ENCODE measurements at places on chromosomes 12 and 14.

- DNase-seq, result no peak
Observed at GRCh38 chr12:131971226-131971625, 21.5 kb downstream of the EP400 start.

GRCh38 chr14:68521961-68522509, 270.8 kb downstream of the ZFP36L1 start:
- no peak for DNase-seq

- peak; percentile 37 for DNase-seq
Observed at GRCh38 chr14:80213602-80214001, 2.3 kb upstream of the DIO2 start.

GRCh38 chr14:20035938-20036337, at the start of gene OR4K13:
Gene OR4K13, minus strand, starts transcription at chr14:20036038. Its CDS starts 1,280 bp downstream, at chr14:20034758.
- DNase-seq, result no peak

DNA sequence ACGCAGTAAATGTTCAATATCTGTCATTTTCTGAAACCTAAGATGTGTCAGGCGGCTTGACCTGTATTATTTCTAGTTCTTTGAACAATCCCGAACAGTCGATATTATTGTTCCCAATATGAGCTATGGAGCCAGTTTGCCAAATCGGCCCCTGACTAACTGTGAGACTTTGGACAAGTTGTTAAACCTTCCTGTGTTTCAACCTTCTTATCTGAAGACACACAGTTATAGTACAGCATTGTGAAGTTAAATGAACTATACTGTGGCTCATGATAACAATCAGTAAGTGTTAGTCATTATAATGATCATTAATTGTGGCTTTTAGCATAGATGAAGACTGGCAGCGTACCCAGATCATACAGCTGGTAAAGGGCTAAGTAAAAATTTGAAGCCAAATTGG, 23.4 kb downstream of the DDX47 start:
- no peak for DNase-seq

GRCh38 chr12:125470838-125471783, 405.9 kb downstream of the AACS start:
- DNase-seq, result no peak

DNA sequence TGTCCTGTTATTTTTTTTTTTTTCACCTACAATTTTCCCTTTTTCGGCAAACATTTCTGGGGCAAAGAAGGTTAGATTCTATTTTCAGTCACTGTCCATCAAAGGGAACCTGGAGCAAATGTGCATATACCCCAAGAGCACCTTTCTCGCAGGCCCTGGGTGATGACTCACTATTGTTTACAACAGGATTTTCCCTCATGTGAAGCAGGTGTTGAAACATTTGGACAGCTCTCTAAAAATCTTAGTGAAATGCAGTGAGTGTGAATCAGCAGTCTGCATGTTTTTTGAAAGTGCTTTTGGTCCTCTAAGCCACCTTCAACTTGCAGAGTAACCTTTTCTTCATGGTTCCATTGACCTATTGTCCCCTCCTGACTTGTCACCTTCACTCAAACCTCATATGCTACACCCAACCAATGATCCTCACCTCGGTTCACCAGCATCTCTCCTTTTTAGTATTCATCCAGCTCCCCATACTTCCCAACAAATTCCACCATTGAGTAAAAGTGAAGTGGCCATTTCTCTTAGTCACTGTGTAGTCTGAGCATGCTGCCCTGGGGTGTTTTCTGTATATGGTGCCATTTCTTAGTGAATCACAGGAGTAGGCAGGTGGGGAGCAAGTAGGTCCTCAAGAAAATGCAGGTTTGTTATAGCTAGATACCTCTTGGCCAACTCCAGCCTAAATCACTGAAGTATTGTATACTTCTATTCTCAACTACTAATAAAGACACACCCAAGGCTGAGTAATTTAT, 260.2 kb downstream of the BMP4 start:
- DNase-seq, result no peak

DNA sequence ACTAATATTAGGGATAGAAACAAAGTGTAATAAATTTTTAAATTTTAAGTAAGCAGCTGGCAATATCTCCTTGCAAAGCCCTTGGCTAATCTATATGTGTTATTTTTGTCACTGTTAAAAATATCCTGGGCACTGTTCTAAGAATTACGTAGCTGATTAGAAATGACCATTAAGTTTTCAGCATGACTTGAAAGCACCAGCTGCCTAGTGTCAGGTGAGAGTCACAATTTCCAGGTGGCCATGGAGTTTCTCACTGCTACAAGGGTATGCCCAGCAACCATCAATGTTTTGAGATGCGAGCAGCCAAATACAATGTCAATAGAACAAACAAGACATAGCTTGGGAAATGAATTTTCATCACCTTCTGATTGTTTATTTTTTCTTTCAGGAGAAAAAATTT, 23.3 kb upstream of the GYS2 start:
- no peak for DNase-seq
